ENCODE measurements at places on chromosomes 3 and 15. TPM values are rescaled to one million over a fixed set of nuclear protein-coding genes. Genes with fewer than 3 reads are reported as not detected.

Gene ALDH1A3
- 3.4 TPM for total RNA-seq

Gene DBR1
- total RNA-seq = 12.4 TPM

Gene RNU5B-1
- not detected for total RNA-seq

Gene LSAMP
- not detected for total RNA-seq

Gene ADAMTS7
- total RNA-seq = 10.8 TPM

Gene KBTBD13
- total RNA-seq = not detected

Gene CIAO2A
- 38.7 TPM for total RNA-seq

Gene MRPL46
- total RNA-seq = 15.4 TPM

Gene LMCD1
- total RNA-seq = 0.83 TPM
